ENCODE measurements at places on chromosomes 6 and 20.

DNA sequence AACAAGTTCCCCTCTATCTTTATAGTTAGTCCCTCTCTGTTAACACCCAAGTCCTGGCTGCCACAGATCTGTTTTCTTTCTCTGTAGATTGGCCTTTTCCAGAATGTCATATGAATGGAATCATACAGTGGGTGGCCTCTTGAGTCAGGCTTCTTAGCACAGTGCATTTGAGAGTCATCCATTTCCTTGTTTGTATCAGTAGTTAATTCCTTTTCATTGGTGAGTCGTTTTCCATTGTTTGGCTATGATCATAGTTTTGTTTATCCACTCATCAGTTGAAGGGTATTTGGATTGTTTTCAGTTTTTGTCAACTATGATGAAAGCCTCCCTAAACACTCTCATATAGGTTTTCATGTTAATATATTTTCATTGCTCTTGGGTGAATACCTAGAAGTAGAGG, 248.3 kb downstream of the ARID1B start:
- no peak for DNase-seq

- DNase-seq = no peak
Measured at GRCh38 chr20:33554914-33555420, 65.1 kb downstream of the CBFA2T2 start.

DNA sequence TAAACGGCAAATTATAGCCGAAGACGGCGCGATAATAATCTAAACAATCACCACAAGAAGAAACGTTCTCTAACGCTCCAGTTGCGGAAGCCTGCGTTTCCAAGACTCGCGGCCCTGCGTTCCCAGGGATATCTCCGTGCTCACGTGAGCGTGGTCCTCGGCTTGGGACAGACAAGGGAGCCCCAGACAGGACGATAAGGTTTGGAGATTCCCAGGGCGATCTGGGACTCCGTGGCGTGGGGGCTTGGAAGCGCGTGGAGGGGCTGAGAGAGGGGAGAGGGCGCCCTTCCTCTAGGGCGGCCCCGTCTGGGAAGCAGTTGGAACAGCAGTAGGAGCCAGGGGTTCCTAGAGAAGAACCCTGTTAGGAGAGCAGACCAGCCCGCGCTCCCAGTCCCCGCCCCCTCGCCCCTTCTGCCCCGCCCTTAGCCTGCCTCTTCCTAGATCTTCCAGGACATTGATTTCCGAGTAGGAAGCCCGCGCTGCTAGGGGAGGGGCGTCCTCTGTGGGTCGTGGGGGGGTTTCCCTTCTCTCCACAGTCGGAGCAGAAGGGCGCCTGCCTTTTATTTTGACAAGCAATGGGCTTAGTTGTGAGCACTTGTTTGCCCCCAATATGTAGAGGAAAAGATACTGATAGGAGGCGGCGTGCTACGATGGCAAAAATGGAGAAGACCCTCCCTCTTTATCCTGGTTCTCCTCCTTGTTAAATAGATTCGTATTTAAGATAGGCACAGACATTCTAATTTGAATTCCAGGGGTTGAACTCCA, 10.6 kb downstream of the NRN1 start:
- DNase-seq = no peak

DNA sequence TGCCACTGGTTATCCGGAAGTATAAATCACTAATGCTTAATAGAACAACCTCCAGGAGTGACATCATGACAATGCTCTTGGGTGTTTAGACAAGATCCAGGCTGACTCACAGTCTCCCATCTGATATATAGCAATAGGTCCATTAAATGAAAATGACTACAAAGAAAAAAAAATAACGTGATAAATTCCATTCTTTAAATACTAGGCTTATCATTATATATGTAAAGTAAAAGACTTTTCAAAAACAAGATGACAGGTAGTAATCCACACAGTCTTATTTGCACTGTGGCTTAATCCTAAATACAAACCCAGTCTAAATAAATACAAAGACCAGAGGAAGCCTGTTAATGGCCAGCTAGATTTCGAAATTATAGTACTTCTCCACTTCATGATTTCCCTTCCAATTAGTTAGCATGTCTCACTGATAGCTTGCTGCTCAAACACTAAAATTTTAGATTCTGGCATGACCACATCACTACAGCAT, 149.1 kb upstream of the BEND3 start:
- no peak for DNase-seq

DNA sequence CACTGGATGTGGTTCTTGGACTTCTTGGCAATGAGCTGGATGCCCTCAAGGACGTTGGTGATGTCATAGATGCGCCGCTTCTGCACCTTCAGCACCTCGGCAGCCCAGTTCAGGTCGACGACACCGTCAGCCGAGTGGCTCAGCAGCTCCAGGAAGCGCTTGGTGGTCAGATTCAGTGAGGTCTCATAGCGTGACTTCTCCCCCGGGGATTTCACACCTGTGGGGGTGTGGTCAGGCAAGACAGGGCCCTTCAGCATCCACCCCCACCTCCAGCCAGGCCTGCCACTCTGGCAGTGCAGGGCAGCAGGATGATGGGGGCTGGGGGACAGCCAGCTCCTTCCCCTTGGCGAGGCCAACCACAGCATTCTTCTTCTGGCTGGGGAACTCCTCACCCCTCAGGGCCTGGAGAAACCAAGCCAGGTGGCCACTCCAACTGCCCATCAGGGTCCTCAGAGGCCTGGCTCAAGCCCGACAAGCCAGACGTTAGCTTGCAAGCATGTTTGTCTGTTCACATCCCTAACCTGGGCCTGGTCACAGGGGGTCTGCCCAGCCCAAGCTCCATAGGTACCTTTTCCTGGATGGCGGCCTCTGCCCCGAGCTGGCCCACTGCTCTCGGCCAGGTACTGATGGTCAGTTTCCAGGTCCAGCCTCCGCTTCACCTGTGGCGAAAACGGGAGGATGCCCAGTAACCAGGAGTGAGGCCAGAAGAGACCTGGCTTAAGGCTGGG, 5.7 kb upstream of the NECAB3 start:
- DNase-seq = no peak

GRCh38 chr6:10643201-10643651, 51.2 kb downstream of the C6orf52 start:
- DNase-seq = no peak

DNA sequence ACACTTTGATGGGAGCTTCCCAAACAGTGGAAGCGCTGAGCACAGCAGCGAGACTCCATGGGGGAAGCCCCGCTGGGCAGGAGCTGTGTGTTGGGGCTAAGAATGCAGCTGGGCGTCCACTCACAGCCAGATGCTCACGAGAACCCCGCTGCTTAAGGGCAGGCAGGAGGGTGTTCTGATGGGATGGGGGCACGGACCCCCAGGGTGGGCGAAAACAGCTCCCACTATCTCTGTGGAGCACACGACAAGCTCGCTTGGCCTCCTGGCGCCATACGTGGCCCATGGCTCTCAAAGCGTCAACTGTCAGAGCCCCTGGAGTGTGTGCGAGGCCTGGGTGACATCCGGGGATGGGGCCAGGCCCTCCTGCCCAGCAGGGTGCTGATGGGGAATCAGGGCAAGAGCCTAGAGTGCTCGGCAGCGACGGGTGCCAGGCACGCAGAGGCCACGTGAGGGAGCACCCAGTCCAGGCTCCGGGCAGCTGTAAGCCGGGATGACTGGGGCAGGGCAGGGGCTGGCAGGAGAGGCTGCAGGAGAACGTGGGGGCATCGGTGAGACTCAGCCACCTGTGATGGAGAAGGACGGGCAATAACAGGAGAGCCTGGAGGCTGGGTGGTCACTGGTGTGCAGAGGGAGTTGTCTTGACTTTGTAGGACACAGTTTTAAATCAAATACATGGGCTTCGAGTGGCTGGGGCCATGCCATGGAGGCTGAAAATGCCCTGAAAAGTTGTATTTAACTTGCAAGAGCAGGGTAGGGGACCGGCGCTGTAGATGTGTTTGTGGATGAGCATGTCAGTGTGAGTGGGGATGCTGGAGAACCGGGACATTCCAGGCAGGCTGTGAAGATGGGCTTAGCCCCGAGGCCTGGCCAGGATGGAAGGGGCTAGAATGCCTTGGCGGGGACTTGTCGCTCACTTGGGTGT, 27.3 kb downstream of the PYGB start:
- no peak for DNase-seq

DNA sequence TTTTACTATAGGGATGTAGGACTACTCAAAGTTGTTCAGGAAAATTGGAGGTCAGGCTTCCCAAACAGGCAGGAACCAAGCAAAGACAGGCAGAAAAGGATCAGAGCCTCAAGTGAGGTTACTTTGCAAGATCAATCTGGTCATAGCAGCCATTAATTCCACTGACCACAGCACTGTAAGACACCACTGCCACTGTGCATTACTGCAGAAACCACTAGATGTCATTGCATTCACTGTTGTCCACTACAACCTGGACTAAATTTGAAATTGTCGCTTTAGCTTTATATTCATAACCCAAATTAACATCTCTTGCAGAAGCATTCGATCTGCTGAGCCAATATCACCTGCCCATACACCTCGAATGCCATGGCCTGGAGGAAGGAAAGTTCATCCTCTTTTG, 126.9 kb upstream of the UFL1 start:
- no peak for DNase-seq

DNA sequence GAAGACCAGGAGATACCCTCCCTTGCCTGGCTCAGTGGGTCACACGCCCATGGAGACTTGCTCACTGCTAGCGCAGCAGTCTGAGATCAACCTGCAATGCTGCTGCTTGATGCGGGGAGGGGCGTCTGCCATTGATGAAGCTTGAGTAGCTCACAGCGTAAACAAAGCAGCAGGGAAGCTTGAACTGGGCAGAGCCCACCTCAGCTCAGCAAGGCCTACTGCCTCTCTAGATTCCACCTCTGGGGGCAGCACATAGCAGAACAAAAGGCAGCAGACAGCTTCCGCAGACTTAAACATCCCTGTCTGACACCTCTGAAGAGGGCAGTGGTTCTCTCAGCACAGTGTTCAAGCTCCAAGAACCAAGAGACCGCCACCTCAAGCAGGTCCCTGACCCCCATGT, 271.3 kb downstream of the ESR1 start:
- no peak for DNase-seq

DNA sequence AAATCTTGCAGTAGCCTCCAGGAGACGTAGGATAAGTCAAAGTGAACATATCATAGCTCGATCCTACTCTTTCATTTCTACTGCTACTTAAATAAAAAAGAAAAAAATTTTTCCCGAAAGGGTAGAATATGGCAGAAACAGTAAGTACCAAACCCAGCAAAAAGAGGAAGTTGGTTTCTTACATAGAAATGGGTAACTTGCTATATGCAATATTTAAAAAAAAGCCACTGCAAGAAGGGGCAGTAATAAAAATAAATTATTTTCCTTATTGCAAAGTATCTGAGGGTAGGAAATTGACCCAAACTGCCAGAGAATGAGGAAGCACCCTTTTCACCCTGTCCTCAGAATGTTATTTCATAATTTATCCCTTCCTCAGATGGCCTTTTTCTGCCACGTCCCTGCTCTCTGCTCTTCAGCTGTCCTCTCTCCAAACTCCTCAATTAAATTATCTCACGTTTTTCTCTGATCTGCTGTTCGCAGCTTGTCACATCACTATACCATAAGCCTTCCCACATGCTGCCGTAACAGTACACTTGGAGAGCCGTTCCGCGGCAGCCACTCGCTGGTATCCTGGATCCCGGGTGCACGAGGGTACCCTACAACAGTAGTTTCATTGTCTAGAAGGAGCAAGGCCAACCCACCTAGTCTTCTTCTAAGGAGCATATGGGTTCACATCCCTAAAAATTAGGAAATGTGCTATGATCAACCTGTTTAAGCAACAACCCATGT, 149.6 kb downstream of the BACH2 start:
- DNase-seq = no peak

DNA sequence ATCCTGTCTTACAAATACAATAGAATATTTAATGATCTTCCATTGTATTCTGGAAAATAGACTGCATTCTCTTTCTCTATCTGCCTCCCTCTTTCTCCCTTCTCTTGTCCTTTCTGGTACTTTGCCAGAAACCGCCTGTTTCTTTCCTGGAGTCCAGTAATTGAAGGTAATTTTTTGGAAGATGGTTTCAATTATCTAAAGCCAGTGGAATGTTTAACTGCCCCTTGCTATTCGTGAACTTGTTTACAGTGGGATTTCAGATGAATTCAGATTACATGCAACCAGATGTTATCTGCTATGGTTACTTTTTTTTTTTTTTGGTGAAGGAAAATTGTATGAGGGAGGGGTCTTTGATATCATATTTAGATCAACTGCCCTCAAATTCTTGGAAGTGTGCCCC, 655.5 kb upstream of the FLRT3 start:
- DNase-seq = no peak

- no peak for DNase-seq
Measured at GRCh38 chr6:131636880-131637792, at the start of gene ENPP3. TSS of gene ENPP3 (plus strand) at chr6:131637302. CDS start at chr6:131637385, 83 bp downstream.

DNA sequence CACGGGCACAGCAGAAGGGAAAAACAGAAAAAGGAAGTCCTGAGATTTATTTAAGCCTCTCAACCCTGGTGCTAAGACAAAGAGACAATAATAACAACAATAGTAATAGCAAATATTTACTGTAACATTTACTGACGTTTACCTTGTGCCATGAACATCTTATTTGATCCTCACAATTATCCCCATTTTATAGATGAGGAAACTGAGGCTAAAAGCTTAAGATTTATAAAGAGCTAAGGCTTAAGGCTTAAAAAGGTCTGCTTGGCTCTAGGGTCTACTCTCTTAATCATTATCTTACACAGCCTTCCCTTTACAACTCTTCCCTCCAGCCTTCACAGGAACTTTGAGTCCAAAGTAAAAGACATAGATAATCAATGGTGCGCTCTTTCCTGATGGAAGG, 3.3 kb downstream of the WFDC3 start:
- DNase-seq = no peak

- DNase-seq = no peak
Measured at GRCh38 chr6:128350416-128351254, 169.8 kb downstream of the PTPRK start.

GRCh38 chr20:14860410-14860814, 523.0 kb upstream of the FLRT3 start:
- DNase-seq = no peak

DNA sequence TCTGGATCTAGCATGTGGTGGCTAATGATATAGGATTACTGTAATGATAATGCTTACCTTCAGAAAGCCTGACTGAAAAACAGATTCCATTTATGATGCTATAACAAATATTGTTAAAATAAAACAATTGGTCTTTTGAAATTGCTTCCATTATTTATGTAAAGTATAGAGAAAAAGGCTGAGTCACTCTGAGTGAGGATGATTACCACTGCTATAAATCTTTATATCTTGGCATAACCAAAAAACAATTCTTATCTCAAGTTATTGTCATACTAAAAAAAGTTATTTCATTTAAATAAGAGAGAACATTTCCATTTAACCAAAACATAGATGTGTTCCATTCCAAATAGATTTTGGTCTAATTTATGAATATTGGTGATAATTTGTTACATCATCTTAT, 53.0 kb upstream of the DST start:
- no peak for DNase-seq

Data from stimulated activated CD8-positive, alpha-beta memory T cell treated with anti-CD3 and anti-CD28 coated beads, Interleukin-2, amount 100 ng/mL, for 1 hour (primary cell).